ENCODE measurements at places on chromosomes 3 and 15.

DNA sequence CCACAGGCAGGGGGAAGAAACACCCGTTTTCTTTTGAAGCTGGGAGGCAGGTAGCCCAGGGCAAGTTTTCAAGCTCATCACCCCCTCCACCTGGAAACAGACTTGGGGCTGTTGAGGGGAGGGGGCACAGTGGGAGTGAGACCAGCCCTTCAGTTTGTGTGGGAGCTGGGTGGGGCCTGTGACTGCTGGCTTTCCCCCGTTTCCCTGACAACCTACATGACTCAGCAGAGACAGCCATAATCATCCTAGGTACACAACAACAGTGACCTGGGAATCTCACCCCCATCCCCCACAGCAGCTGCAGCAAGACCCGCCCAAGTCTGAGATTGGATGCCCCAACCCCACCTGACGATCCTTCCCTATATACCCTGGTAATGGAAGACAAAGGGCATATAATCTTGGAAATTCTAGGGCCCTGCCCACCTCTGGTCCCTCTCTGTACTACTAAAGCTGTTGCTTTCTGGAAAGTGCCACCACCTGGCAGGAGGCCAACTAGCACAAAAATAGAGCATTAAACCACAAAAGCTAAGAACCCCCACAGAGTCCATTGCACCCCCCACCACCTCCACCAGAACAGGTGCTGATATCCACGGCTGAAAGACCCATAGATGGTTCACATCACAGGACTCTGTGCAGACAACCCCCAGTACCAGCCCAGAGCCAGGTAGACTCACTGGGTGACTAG is 422.2 kb upstream of the SGO1 start:
- no peak for DNase-seq

- DNase-seq = no peak
Observed at GRCh38 chr15:44033894-44034293, 161.2 kb downstream of the FRMD5 start.

DNA sequence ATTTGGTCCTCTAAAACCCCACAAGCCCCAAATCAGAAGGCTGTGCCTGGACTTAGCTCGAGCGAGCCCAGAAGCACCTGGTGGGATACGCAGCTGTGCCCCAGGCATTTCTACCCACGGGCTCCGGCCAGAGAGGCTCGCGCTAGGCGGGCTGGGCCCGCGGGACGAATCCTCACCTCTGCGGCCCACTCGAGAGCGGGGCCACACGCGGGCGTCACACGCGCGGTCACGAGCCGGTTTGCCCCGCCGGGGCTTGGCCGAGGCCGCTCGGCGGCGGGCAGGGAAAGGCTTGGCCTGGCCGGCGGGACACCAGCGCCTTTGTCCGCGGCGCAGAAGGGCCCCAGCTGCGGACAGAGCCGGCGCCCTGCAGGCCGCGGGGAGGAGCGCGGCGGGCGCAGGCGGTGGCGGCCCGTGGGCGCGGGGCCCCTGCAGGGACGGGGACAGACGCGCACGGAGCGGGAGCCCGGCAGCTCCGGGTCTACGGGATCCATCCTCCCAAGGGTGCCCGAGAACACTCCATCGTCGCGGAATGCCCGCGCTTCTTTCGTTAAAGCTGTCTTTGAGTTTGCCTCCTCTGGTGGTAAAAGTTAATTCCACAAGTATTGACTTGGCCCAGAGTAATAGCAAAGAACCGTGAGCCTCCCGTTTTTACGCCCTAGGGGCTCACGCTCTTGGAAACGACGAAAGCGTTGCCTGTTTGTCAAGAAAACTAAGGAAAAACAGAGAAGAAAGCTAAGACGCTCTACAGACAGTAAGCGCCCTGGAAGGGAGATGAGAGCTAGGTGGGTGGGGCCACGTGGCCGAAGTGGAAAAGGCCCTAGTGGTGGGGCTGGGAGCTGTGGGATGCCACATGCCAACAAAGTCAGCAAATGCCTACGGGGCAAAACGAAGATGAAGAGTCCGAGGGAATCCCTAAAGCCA is 26.4 kb downstream of the TYRO3 start:
- DNase-seq = no peak

DNA sequence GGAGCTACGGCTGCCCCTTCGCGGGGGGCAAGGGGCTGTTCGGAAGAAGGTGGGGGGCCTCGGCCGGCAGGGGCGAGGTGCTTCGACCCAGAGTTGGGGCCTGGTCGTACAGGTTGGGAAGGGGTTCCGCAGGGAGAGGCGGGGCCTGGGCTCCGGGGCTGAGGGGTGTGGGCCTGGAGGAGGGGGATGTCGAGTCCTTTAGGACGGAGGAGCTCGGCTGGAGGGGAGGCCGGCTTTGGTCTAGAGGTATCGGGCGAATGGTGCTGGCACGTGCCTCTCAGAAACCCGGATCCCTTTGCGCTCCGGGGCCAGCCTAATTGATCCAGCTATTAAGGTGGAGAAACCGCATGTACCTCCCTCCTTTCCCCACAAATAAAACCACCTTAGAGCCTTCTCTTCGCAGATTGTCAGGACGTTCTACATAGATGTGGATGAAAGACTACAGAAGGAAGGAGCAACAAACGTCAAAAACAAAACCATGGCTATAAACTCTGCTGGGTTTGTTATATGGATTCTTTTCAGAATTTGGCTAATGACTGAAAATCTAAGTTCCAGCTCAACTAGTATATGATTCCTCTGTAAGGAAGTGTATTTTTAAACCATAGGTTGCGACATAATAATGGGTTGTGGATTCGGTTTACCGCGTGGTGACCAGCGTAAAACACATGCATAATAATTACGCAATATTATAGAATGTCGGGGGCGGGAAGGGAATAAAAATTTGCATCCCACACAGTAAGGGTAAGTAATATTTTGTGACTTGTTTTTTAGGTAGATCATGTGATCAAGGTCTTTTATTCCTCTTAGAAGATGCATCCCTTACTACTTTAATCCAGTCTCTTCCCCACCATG is 644 bp upstream of the NGLY1 start:
- peak; percentile 4 for DNase-seq

DNA sequence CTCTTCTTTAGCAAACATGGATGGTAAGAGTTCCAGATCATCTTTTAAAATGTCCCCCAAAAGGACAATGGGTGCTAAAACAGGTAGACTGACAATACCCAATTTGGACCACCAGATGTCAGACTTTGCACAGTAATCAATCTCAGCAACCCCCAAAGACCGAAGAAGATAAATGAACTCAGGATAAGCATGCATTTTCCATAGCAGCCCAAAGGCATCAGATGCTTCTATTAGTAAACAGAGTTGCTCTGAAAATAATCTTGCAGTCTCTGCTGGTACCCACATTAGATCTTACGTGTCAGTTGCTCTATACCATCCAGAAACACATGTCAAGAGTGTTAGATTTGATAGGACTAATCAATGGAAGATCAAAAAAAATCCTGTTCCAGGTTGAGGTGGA is 20.6 kb downstream of the MYH15 start:
- DNase-seq = no peak

- peak; percentile 37 for DNase-seq
Observed at GRCh38 chr3:195150181-195151118, 120.5 kb downstream of the XXYLT1 start.

DNA sequence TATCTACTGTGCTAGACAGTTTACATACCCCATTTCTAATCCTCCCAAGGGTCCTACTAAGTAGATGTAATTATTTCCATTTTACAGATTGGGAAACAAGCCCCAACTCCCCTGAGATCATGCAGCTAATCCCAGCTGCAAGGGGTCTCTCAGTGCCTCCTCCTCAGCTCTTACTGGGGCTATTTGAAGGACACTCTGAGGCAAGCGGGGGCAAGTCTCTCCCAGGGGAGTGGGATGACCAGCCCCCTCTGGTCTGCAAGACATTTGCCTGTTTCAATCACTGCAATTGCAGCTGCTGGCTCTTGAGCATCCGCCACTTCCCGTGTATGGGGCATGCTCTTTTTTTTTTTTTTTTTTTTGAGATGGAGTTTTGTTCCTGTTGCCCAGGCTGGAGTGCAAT is 11.4 kb downstream of the LAMP3 start:
- DNase-seq = no peak

GRCh38 chr15:94395640-94396039 is 164.3 kb downstream of the MCTP2 start:
- DNase-seq = no peak

- no peak for DNase-seq
Observed at GRCh38 chr3:27392950-27393679, 23.9 kb upstream of the NEK10 start.

DNA sequence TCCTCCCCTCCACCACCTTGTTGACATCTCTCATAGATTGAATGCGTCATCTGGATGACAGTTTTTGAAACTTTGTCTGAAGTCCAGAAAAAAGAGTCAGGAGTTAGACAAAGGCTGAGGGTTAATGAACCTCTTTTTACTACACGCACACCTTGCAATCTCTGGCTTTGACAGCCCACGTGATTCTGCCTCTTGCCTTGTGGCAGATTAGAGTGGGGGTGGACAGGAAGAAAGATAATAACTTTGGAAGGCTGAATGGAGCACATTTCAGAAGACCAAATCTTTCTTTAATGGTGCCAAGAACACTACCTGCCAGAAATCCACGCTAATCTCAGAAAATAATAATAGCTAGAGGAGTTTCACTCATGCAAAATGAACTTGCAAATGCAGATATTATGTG is 327.9 kb upstream of the TRIM42 start:
- DNase-seq = no peak

GRCh38 chr3:34000301-34000700 is 201.9 kb downstream of the PDCD6IP start:
- DNase-seq = no peak

- no peak for DNase-seq
Observed at GRCh38 chr15:56484287-56484686, 19.4 kb upstream of the MNS1 start.

DNA sequence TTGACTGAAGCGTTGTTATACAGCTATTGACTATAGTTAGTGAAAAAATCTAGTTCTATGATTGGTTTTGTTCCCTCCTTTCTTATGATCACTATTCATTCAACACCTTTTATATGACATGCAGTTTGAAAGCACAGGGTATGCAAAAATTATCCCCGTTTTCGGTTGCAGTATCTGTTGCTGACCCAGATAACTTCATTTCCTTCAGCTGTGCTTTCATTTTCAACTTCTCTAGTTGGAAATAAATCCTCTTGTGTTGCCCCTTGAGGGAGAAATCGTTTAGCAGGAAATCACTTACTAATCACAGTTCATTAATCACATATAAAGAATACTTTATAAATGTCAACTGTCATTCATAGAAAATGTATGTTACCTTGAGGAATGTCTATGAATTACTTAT is 55.1 kb downstream of the MBNL1 start:
- DNase-seq = no peak

GRCh38 chr3:12231431-12231830 is 57.4 kb upstream of the PPARG start:
- no peak for DNase-seq

DNA sequence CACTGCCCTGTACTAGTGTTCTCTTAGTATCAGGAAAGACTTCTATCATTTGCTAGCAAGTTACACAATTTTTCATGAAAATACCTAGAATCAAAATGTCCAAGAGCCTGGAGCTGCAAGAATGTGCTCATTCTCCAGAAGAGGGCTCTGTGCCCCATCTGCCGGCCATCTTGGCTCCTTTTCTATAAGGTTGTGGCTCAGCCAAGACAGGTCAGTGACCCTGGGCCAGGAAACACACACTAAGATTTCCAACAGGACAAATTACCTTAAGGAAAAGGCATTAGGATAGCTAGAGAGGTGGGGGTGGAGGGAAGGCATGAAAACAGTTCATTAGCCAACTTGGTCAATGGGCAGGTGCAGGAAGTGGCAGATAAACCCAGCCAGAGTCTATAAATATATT is 20.7 kb downstream of the TIMP4 start:
- no peak for DNase-seq

DNA sequence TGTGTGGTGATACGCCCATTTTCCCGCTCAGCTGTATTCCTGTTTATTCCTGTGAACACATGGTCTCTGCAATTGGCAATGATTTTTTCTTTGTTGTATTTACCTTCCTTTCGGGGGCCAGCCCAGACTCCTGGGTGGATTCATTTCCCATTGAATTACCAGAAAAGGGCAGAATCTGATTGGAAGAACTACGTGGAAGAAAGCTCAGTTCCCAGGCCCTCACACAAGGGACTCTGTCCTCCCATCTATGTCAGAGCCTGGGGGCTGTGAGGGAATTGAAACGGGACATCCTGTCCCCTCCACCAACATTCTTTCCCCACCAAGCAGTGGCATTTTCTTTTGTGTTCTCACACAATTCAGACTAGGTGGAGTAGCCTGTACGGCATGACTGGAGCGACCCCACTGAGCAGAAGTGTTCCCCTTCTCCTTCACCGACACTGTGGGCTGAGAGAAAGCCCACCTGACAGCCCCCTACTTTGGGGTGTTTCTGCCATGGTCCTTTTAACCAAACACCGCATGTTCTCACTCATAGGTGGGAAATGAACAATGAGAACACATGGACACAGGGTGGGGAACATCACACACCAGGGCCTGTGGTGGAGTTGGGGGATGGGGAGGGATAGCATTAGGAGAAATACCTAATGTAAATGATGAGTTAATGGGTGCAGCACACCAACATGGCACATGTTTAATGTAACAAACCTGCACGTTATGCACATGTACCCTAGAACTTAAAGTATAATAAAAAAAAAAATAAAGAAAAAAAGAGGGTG is 32.1 kb upstream of the RFTN1 start:
- DNase-seq = no peak

DNA sequence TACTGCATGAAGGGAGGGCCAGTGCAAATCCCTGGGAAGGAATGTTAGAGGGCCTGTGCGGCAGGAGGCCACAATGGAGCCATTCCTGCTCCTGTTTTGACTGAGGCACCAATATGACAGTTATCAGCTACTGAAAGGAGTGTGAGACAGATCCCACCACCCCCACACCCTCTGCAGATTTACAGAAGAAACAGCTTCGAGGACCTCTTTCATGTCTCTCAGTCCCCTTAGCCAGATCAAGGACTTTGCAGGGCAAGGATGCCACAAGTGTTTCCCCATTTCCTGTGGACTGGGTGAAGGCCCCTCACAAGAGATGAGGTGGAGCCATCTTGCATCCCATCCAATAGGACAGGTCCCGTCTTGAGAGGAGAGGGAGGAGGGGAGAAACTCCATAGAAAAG is 48.5 kb upstream of the RASGRP1 start:
- DNase-seq = no peak

DNA sequence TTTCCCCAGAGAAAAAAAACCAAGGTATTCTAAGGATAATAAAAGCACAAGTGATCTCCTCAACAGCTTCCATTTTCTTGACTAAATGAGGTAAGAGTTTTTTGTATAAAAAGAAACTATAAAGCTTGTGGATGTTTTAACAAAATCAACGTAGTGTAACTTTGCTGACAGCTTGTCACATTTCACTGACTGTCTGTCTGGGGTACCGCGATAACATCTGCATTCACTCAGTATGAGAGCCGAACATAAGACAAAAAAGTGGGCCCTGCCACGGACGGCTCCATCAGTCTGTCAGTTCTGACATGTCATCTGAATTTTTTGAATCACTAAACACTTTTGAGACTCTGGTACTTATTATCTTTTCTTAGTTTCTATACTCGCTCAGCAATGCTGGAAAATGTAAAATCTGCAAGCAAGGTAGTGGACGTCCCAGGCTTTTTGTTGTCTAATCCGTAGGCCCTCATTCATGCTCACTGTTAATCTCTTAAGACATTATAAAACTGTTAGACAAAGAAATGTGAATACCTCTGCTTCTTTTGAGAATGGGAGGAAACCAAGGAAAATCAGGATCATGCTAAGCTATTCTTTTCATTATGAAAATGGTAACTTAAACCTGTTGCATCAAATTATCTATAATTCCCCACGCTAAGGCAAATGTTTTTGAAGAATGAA is 307.1 kb downstream of the MECOM start:
- DNase-seq = no peak

All from thoracic aorta (tissue), 2 donors.